ENCODE measurements at places on chromosomes 13 and 19. TPM values are rescaled to one million over a fixed set of nuclear protein-coding genes. Genes with fewer than 3 reads are reported as not detected.

GRCh38 chr19:7328647-7329046, 20.1 kb upstream of the ARHGEF18 start:
- no peak for DNase-seq

DNA sequence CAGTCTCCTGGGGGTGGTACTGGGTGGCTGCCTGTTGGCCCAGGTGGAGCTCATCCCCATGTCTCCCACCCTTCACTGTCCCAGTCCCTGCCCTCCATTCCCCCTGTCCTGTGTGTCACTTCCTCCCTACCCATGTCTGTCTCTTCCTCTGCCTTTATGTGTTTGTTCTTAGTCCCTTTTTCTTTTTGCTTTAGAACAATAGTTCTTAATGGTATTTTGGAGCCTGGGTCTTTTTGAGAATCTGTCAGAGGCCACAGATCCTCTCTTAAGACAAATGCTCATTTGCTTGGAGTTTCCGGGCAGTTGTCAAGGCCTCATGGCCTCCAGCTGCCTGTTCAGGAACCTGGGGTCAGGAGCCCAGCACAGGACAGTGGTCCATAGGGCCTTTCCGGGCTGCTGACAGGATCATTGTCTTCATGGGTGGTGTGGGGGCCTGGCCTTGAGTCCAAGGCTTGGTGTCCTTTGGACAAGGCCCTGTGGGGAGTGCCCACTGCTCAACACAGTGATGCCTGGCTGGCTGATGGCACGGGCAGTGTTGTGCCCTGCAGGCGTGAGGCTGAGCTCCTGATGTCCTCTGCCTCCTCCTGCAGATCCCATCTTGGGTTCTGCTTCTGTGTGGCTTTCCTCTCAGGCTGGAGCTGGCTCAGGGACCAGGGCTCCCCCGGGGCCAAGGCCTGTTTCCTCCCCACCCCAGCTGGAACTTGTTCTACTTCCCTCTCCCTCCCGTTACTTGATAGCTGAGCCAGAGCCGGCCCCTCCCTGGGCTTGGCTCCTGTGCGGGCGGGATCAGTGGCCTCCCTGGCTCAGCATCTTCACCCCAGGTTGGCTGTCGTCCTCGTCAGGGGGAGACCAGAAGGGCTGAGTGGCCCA, 3.5 kb downstream of the EGLN2 start:
- DNase-seq = no peak

Gene ENOX1
- 0.09 TPM for total RNA-seq

DNA sequence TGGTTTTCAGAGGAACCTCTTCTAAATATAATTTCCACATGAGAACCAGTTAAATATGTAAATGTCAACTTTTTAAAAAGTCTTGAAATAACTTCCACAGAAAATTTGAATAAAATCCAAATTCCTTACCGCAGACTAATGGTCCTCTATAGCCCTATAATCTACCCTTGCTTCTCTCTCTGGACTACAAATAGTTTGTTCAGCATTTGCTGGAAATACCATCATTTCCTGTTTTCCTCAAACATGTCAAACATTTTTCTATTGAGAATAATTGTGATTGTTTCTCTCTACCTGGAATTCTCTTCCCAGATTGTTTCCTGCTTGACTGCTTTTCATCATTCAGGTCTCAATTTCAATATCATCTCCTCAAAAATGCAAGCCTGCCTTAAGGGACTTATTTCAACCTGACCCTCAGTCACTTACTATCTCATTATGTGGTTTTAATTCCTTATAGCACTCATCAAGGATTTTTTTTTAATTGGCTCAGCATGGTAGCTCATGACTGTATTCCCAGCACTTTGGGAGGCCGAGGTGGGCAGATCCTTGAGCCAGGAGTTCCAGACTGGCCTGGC, 898.9 kb upstream of the MIR17HG start:
- no peak for DNase-seq

GRCh38 chr13:51093574-51093973, 17.5 kb downstream of the C13orf42 start:
- DNase-seq = no peak

Gene PCSK4
- 9.1 TPM for total RNA-seq

Gene TM9SF2
- total RNA-seq = 86.1 TPM

DNA sequence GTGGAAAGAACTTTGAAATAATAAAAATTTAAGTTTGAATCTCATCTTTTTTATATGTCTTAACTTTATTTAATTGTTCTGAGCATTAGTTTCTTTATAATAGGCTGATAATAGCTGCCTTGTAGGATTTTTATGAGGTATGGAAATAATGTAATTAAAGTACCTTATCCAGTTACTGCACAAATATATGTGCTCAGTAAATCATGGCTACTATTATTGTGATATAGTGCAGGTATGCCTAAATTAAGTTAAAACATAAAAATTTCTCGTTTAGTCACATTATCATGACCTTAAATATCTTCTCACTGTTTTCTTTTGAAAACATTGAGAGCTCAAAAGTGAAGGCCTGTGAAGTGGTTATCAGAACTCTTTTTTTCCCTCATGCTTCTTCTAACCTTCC, 62.9 kb downstream of the NDFIP2 start:
- DNase-seq = no peak

All from H9 (cell line).